Memory B cell (primary cell): ENCODE measurements at places on chromosomes 3 and 15.
A peak's percentile ranks its signal among the peaks of the same experiment; 100 is the strongest.

DNA sequence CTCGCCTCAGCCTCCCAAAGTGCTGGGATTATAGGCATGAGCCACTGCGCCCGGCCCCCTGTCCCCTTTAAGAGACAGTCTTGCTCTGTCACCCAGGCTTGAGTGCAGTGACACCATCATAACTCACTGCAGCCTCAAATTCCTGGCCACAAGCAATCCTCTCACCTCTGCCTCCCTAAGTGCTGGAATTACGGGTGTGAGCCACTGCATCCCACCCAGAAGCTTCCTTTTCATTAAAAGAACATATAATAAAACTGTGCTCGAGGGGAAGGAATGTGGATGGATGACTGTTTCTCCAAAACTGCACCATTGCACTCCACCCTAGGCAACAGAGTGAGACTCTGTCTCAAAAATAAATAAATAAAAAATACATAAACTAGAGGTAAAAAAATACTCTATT is 70.1 kb downstream of the NCEH1 start:
- no peak for DNase-seq

DNA sequence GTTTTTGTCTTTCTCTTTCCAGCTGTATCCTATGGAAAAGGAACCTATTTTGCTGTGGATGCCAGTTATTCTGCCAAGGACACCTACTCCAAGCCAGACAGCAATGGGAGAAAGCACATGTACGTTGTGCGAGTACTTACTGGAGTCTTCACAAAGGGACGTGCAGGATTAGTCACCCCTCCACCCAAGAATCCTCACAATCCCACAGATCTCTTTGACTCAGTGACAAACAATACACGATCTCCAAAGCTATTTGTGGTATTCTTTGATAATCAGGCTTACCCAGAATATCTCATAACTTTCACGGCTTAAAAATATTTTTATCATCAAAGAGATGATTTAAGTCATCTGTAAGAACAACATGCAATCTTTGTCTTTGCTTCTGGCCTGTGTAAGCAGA is 44.9 kb upstream of the PARP14 start:
- DNase-seq = no peak

DNA sequence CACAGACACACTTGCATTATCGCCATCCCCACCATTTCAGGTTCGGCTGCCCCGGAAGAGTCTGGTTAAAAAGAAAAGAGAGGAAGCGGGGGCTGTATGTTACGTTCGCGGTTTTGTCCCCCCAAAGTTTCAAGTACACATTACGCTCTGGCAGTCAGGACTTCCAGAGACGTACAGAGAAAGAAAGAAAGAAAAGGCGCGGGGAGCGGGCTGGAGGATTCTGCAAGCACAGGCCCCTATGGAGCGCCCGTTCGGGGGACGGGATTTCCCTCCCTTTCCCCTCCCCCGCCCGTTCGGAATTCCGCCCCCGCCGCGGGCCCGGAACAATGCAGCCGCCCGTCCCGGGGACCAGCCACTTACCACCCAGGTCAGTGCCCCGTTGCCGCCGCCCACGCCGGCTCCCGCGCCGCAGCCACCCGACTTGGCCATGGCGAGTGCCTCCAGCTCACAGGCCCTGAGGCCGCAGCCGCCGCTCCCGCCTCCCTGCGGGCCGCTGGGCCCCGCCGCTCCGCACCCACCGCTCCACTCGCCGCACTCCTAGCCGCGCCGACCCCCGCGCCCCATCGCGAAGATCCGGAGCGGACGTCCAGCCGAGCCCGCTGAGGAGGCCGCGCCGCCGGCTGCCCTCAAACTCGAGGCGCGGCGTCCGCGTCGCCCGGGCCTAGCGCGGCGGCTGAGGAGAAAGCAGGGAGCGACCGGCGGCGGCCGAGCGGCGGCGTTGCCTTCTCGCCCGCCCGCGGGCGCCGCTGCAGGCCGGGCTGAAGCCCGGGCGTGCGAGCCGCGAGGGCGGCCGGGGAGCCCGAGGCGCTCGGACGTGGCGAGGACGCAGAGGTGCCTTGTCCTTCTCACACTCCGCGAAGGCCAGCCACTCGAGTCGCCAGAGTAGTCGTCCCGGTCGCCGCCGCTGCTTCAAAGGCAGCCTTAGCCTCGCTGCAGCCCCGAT is 567 bp downstream of the TOP2B start:
- DNase-seq = peak; percentile 48

DNA sequence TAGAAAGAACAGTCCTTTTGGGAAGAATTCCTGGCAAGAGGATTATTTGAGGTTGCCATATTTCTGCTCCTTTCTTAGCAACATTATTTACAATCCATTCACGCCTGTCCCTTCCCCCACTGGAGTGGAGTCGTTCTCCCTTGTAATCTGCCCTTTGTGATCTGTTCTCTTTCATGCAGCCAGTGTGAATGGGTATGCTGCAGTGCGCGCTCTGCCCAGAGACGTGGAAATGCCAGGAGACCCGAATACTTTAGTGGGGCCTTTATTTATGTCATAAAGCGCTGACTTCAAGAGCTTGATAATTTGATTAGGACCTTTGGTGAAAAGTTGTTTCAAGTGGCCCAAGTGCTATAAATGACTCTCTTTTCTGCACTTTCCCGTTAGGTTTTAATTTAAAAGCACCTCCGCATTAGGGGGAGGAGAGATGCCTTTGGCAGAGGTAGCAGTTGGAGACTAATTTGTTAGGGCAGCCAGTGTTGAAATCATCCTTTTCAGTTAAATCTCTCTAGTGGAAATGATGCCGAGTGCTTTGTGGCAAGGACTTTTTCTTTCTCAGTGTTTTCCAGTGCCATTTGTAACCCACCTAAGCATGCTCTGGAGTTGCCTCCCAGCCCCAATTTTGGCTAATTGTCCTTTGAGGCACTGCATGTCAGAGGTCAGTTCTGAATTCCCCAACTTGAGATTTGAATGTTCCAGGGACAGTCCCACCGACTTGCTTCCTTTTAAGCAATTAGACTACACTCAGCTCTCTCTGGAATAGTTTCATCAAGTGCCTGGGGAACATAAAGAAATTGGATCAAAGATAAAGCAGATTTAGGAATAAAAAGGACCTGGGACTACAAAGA is 52.4 kb downstream of the PSMD6 start:
- DNase-seq = no peak

- DNase-seq = no peak
These were observed 353.0 kb downstream of the ROBO1 start for GRCh38 chr3:79414806-79415205.

GRCh38 chr3:63940389-63940757 is 28.2 kb upstream of the SCAANT1 start:
- no peak for DNase-seq

DNA sequence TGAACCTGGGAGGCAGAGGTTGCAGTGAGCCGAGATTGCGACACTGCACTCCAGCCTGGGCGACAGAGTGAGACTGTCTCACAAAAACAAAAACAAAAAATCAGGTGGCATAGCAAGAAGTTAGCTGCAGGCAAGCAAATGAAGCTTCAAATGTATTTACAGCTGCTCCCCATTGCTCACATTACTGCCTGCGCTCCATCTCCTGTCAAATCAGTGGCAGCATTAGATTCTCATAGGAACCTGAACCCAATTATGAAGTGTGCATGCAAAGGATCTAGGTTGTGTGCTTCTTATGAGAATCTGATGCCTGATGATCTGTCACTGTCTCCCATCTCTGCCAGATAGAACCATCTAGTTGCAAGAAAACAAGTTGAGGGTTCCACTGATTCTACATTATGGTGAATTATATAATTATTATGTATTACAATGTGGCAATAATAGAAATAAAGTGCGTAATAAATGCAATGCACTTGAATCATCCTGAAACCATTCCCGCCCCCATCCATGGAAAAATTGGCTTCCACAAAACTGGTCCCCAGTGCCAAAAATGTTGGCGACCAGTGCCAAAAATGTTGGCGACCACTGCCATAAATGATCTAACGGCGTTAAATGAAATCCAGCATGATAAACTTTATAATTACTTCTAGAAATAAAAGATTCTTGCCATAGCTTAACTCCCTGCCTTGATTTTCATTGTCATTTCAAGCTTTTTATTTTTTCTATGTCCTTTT is 616.7 kb upstream of the NAALADL2 start:
- DNase-seq = no peak

- peak; percentile 47 for DNase-seq
These were observed 117.5 kb downstream of the EDEM1 start for GRCh38 chr3:5304789-5305683.

- no peak for DNase-seq
These were observed 43.2 kb upstream of the TNFAIP8L3 start for GRCh38 chr15:51137880-51138430.

GRCh38 chr3:47096959-47097358 is 67.0 kb downstream of the SETD2 start:
- no peak for DNase-seq

- DNase-seq = no peak
These were observed 32.0 kb upstream of the SEMA6D start for GRCh38 chr15:47685141-47685870.

DNA sequence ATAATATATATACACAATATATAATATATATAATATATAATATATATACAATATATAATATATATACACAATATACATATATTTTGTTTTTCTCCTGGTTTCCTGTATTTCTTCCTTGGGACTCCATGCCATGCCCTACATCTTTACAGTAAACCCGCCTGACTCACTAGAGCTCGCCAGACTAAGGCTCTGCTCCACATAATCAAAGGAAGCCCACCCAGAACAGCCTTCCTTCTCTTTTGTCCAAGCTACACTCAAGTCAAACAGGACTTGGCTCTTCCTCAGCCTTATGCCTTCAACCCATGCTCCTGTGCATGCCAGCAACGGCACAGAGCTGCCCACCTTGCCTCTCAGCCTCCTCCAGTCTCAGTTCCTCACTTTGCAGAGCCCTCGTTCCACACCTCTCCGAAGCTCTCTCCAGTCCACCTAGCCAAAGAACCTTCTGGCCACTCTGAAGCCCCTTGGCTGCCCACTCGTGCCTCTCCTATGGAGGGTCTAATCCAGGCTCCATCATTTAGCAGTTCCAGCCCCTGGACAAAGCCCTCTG is 109.1 kb downstream of the RFTN1 start:
- DNase-seq = no peak

DNA sequence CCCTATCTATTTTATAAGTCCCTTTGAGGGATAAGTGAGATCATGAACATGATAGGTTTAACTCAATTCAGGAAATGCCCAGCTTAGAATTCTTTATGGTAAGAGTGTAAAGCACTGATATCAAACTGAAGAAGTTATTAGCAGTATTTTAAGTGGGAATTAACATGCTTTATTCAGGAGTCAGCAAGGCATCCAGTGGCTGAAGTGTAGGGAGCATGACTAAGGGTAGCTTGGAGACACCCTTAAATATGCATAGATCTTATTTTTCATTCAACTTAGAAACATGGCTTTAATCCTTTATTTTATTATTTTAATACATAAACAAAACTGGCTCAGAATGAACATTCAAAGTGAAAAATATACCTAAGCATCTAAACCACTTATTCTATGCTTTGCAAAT is 158.3 kb upstream of the LPP start:
- DNase-seq = no peak

- no peak for DNase-seq
These were observed 294.1 kb upstream of the ARL6 start for GRCh38 chr3:97470481-97470880.
